SHP77 (cell line): ENCODE measurements at places on chromosomes 7 and 10.
A peak's percentile ranks its signal among the peaks of the same experiment; 100 is the strongest.

DNA sequence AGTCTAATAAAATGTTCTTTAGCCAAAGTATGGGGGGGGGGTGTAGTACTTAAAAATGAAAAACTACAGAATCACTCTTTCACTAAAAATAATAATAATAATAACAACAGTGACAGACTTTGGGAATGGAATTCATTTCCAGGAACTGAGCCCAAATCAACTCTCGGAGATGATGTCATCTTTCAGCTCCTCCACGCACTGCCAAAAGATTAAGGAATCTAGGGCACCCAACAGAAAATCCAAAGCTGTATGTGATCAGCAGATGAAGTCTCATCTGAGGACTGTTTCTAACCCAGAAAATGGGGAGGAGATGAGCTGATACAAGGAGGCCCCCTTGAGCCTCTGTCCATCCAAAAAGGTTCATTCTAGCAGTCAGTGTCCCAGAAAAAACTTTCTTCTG is 54.5 kb downstream of the GRB10 start:
- no peak for DNase-seq

DNA sequence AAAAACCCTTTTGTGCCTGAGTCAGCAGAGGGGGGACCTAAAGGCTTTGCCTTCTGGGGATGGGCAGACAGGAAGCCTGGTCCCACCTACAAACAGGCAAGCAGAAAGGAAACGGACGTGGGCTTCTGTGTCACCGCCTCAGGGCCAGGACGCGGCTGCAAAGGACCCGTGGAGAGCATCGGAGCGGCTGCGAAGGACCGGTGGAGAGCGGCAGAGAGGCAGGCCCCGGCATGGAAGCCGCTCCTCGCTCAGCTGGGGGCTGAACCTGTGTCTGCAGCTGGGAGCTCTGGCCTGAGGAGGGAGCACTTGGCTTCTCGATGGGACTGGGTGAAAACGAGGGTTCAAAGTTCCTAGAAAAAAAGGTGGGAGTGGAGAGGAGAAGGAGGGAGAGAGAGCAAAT is 125.4 kb upstream of the PPP2R2D start:
- no peak for DNase-seq

DNA sequence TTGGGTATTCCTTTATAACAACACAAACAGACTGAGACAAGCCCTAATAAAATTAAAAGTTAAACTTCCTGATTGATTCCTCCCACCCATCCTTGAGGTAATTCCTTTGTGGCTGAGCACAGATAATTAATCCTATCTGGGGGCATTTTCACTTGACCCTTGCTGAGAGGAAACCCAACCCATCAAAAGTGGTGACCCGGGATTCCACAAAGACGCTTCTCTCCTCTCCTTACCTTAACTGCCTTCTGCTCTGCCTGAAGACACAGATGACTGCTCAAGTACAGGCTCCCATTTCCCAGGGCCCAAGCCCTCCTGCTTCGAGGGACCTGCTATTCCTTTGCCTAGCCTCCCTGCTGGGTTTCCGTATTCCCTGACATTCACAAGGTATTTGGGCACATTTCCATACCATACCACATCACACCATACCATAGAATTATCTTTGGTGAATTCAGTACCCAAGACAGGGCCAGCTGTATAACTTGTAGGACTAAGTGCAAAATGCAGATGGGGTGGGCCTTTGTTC is 9.8 kb upstream of the MAPK8 start:
- no peak for DNase-seq

GRCh38 chr7:84786073-84786472 is 400.8 kb downstream of the SEMA3D start:
- no peak for DNase-seq

- peak; percentile 18 for DNase-seq
Observed at GRCh38 chr10:118106426-118106825, 59.7 kb upstream of the RAB11FIP2 start.

DNA sequence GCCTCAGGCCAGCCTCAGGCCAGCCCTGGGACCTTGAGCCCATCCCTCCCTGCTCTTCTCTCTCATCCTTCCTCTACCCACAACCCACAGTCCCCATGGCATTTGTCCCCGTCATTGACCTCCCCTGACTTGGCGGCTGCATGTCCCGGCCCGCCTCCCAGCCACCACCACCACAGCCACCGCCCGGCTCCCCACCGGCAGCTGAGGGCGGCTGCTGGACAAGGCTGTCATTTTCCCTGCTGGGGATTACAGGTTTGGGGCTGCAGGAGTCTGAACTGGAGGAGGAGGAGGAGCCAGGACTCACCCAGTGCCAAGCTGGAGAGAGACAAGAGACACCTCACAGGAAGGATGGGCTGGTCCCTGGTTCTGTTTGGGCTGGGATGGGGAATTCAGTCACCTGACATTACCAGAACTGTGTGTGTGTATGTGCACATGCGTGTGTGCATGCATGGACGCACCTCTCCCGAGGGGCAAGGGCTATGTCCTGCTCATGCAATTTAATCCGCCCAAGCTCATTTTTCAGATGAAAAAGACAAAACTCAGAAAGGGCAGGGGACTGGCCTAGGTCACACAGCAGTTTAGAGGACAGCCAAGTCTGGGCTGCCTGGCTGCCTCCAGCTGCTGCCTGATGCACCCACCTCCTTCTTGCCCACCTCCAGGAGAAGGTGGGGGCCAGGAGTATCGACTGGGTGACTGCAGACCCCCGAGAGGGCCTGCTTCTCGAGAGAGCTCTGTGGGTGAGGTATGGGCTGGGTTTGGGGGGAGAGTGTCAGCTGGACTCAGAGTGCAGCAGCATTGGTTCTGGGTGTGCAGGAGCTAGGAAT is 113.1 kb downstream of the ZMIZ1 start:
- no peak for DNase-seq

- no peak for DNase-seq
Observed at GRCh38 chr10:50552771-50553535, 70.8 kb downstream of the SGMS1 start.

DNA sequence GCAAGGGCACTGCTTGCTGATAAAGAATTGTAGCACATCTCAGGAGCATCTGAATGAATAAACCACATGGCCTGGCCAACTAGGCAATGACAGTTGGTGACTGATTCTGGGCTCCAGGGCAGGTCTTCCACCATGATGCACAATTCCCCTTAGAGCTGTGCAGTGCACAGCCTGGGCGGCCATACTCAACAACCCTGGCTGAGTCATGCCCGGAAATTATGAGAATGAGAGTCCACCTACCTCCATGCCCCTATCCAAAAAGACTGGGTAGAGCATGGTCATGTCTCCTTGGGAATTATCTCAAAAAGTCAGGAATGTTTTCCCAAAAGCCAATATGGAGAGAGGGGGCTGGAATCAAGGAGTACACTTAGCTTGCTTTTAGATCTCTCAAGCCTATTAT is 425.6 kb downstream of the PLXNA4 start:
- DNase-seq, result no peak

GRCh38 chr10:88392222-88392621 is 190.9 kb downstream of the RNLS start:
- no peak for DNase-seq

DNA sequence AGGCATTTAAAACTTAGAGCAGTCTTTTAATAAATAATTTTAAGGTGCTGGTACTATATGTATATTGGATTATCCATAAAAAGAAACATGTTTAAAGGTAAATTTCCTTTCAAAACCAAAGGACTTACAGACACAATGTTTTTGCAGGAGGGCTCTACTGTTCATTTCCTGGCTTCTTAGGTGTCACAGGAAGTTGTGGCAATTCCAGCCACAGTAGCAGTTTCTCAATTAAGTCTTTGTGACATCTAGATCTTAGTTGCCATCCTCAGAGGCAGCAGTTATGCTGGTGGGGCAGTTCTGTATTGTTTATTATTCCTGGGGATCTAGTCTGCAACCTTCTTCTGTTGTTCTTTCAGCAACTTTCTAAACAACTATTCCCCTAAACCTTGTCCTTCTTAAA is 460.1 kb downstream of the MAGI2 start:
- DNase-seq, result no peak

GRCh38 chr7:30893357-30893756 is 18.3 kb upstream of the AQP1 start:
- DNase-seq, result no peak

- DNase-seq, result no peak
Observed at GRCh38 chr7:30166841-30167235, 32.1 kb downstream of the MTURN start.

- peak; percentile 76 for DNase-seq
Observed at GRCh38 chr7:81499262-81500116, 270.4 kb downstream of the HGF start.

GRCh38 chr10:79293841-79294581 is 53.3 kb upstream of the PPIF start:
- DNase-seq, result no peak

- no peak for DNase-seq
Observed at GRCh38 chr10:33674986-33675599, 340.6 kb upstream of the NRP1 start.

- DNase-seq, result no peak
Observed at GRCh38 chr7:35988818-35989217, 164.2 kb upstream of the EEPD1 start.

GRCh38 chr7:56107954-56108258 is 1.6 kb upstream of the CHCHD2 start:
- DNase-seq, result no peak

DNA sequence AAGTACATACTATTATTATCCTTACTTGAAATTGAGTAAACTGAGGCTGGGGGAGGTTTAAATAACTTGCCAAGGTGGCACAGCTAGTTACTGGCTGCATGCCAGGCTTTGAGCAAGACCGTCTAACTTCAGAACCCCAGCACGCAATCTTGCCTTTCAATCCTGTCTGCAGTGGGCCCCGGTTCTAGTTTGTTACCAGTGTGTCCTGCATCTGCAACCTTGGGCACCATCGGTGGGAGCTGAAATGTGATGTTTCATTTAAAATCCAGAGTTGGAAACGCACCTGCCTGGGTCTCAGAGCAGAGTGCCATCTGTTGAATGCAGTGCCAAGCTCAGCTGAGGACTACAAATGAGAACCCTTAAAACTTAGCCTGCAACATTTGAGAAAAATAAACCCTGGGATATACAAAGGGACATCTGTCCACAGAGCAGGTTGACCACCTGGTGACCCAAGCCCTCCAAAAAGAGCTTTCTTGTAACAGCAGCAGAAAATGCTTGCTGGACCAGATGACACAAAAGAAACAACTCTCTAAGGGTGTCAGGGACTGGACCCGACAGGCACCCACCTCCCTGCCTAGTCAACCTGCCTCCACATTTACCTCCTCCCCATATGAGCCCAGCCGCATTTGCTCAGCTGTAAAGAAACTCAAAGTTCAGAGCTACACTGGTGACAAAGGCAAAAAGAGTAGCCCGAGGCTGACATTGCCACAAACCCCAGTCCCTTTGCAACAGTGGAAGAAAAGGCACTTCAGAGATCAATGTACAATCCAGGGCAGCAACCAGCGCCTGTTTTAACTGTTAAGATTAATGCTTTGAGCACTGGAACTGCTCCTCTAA is 1.7 kb downstream of the SH3PXD2A start:
- no peak for DNase-seq

DNA sequence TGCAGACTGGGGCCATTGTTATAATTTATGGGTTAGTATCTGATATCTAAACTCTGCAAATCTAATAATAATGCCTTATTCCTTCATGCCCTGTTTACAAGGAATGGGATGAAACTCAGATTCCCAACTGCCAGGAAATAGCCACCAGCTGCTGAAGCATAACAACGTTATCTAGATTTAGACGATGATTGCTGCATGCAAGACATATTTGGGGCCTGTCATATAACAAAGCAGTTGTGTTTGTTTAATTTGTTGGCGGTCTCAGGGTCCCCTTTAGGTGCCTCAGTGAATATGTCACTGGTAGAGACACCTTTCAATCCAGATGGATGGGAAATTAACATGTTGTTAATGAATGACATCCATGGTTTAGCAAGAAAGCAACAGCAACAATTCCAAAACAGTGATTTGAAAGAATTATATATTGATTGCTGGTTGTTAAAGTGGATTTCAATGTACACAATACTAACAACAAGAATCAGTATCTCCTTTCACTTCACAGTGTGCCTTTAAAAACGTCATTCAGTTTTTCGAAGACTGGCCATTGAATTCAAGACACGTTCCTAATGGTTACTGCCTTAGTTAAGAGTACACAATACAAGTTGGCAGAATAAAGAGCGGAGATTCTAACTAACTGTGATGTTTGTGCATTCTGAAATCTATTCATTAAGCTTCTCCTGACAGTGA is 860.6 kb upstream of the CELF2 start:
- DNase-seq, result no peak

DNA sequence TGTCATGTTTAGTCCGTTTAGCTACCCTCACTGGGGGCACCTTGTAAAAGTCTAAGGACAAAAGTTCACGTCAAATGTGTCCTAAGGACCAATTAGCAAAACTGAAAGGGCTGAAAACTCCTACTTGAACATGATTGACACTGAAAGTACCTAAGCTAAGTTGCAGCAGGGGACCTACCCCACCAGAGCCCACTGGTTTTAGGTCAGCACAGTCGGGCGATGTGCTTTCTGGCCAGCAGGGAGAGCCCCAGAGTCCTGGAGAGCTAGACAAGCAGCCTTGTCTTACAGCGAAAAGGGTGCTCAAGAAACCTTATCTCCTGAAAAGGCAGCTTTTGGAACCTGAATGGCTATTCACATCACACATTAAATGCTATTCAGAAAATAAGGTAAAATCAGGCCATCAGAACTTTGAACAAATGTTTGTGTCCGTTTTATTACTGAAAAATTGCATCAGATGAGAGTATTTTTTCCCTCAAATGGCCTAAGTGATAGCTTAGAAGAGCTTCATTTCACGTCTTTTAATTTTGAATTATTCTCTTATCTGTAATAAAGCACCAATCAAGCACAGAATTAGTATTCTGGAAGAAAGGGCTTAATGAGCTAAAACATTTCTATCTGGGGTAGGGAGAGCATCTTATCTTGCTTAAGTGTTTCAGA is 52.2 kb upstream of the MKI67 start:
- peak; percentile 28 for DNase-seq

GRCh38 chr7:7816816-7817536 is 98.6 kb upstream of the RPA3 start:
- DNase-seq, result no peak

- DNase-seq, result no peak
Observed at GRCh38 chr7:15046861-15047260, 144.3 kb upstream of the DGKB start.

DNA sequence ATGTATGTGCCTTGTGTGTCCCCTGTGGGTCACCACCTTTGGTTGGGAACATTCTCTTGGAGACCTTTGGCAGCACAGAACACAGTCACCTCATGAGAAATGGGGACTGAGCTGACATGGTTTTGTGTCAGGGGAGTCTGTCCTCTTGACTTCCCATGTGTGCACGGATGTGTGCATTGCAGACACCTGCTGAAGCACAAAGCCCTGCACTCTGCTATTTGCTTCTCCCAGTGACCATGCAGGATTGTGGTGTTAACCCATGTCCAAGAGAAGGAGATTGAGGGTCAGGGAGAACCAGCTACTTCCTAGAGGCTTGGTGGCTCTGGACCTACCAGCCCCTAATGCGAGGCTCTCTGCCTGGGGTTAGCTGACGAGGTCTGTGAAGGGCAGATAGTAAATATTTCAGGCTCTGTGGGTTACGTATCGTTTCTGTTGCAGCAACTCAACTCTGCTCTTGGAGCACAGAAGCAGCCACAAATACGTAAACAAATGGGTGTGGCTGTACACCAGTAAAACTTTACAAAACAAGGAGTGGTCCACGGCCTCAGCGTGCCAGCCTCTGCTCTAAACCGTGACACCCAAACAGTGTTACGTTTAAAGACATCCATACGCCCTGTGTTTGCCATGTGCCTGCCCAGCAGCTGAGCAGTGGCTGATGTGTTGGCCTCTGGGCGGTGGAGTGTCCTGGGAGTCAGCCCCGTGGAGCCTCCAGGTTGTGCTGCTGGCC is 51.7 kb downstream of the ADCY1 start:
- DNase-seq, result no peak

- DNase-seq, result peak; percentile 5
Observed at GRCh38 chr7:111855842-111856227, 293.5 kb upstream of the IMMP2L start.
